ENCODE measurements at places on chromosomes 7 and 10.

GRCh38 chr10:121497513-121498470 lies 100.5 kb downstream of the FGFR2 start:
- DNase-seq, result no peak

GRCh38 chr10:19848226-19848985 lies 32.2 kb downstream of the PLXDC2 start:
- DNase-seq, result no peak

DNA sequence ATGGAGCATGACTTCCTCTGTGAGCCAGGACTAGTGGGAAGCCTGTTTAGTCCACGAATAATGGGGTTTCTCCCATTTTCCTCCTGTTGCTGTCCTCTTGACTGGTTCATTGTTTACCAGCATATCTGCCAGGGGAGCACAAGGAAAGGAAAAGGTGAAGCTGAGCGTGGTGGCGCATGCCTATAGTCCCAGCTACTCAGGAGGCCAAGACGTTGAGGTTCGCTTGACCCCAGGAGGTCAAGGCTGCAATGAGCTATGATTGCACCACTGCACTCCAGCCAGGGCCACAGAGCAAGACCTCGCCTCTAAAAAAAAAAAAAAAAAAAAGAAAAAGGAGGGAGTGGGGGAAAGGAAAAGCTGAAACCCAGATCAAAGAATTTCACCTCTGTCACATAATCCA lies 5.8 kb upstream of the IL2RA start:
- DNase-seq, result no peak

DNA sequence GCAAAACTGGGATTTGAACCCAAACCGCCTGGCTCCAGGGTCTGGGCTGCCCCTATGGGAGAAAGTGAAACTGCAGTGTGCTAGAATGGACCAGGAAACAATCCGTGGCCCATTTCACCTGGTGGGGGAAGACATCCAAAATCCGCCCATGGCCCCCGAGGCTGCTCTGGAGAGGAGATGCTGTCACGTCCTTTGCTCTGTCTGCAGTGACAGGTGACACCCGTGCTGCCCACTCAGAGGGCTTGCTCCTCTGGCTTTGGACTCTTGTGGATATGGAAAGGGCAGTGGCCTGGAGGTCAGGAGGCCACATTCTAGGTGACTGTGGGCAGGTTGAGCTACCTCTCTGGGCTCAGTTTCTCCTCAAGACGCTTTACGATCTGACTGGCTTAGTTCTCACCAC lies 151.2 kb upstream of the GPR26 start:
- DNase-seq, result no peak

GRCh38 chr7:101200862-101201599 lies at the start of gene MOGAT3:
Gene MOGAT3 (minus strand): TSS chr7:101201036. CDS start chr7:101200854, 182 bp downstream.
- no peak for DNase-seq

- no peak for DNase-seq
Observed at GRCh38 chr10:97538839-97539238, 33.7 kb upstream of the ANKRD2 start.

GRCh38 chr10:70560511-70560941 lies 42.0 kb downstream of the PRF1 start:
- no peak for DNase-seq

DNA sequence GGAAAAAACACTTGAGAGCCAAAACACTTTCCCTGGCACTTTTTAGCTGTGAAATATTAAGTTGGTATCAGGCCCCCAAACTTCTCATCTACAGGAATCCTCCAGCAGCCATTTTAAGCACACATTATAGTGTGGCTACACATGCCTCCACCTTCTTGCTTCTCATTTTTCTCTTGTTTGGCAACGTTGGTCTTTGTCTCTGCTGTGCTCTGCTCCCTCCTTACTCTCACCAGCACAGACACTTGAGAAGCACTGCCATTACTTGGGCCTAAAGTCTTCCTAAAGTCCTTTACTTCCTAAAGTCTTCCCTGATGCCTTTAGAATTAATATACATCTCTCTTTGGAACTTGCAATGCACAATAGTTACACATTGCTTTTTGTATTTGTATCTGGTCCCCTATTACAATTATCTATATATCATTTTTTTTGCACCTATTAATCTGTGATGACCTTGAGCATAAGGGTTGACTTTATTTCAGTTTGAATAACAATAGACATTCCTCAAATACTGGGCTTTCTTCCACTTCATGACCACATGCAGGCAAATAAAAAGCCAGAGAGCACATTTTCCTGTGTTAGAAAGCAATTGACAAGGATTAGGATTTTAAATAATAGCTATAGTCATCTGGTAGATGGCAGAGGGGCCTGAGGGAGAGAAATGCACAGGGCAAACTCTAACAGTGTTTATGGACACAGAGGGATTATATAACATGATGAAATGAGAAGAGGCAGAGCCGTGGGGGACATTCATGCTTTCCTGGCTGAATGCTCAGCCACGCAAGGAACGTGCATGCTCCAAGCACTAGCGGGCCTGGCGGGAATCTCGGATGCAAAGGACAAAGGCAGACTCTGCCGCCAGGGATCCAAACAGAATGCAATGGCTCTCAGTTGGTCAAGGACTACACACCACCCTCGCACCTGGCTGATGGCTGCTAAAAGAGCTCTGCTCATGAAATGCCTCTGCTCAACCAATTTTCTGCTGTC lies 99.3 kb downstream of the CDC14C start:
- DNase-seq, result no peak

- peak; percentile 31 for DNase-seq
Observed at GRCh38 chr7:97179454-97180104, 62.1 kb downstream of the SDHAF3 start.

DNA sequence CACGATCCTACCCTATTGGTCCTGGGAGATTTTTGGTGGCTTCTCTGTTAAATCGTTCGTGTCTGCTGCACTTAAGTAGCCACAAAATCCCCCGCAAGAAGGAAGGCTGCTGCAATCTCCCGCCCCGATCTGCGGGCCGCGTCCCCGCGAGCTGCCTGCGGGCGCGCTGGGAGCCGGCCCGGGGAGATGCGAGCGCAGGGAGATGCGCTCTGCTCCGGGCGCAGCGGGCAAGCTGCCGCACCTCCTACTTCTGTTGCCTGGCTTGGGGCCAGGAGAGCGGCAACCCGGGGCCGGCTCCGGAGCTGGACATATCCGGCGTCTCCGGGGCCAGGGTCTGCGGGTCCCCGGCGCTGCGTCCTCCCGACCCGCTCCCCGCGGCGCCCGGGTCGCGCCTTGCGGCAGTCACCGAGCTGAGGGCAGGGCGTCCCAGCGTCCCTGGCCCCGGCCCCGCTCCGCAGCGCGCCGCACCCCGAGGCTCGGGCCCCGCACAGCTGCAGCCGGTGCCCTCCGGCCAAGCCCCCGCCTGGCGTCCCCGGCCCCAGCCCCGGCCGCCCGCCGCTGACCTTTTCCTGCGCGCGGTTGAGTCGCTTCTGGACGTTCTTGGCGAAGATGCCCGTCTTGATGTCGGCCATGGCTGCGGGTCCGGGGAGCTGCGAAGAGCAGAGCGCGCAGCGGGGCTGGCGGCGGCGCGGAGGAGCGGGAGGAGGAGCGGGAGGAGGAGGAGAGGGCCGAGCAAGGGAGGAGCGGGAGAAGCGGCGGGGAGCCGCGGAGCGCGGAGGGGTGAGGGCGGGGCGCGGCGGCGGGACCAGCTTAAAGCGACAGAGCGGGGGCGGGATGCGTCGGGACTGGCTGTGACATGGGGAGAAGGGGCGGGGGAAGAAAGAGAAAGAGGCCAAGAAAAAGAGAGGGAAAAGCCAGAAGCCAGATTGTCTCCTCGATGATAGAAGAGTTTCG lies at the start of gene AMPH:
TSS of gene AMPH (minus strand) at position 654 of the 954 bp plus-strand sequence. CDS start at position 632, 22 bp downstream.
- no peak for DNase-seq

- no peak for DNase-seq
Observed at GRCh38 chr7:131816391-131817007, 260.1 kb upstream of the PODXL start.

- no peak for DNase-seq
Observed at GRCh38 chr10:71520042-71520441, 123.3 kb downstream of the CDH23 start.

DNA sequence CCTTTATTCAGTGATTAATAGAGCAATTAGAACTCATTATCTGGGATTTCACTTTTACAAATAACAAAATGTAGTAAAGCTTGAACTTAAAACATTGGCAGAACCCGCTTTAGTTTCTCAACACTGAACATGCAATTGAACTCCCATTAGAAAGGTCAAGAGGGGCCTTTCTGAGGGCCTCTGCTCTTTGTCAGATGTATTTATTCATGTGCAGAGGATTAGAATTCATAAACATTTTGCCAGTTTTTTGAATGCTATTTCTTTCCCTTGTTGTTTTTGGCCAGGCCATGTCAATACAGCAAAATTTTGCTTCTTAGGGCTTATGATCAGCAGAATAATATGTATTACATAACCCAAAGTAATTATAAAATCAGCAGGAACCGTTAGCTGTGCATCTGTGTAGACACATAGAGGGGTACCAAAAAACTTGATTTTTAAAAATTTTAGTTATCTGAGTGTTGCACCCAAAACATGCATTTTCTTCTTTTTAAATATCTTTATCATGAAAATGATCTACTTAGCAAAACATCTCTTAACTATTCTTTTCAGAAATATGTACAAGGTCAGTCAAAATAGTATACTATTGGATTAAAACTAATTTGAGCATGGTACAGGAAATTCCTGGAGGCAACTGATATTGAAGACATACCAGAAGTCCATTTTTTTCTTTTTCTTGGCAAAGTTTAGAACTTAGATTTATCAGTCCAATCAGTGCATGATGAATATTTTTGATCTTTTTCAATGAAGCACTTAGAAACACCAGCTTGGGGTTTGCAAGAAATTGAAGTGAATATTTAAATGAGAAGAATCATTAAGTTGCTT lies 177.5 kb downstream of the TWIST1 start:
- no peak for DNase-seq

DNA sequence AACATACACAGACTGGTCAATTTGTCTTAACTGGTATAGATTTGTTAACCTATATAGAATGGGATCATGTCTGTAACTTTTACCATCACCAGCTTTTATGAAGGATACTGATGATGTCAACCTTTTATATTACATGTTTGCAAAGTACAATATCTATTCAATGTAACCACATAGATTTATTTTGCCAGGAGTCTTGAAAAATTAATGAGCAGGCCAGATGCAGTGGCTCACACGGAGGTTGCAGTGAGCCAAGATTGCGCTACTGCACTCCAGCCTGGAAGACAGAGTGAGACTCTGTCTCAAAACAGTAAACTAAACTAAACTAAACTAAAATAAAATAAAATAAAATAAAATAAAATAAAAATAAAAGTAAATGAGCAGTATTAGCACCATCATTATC lies 30.0 kb upstream of the PARD3 start:
- no peak for DNase-seq

GRCh38 chr7:51031791-51032515 lies 249.3 kb upstream of the GRB10 start:
- DNase-seq, result no peak

GRCh38 chr7:41189866-41190265 lies 513.0 kb downstream of the INHBA start:
- no peak for DNase-seq

- no peak for DNase-seq
Observed at GRCh38 chr7:112145206-112145605, 61.0 kb downstream of the DOCK4 start.

DNA sequence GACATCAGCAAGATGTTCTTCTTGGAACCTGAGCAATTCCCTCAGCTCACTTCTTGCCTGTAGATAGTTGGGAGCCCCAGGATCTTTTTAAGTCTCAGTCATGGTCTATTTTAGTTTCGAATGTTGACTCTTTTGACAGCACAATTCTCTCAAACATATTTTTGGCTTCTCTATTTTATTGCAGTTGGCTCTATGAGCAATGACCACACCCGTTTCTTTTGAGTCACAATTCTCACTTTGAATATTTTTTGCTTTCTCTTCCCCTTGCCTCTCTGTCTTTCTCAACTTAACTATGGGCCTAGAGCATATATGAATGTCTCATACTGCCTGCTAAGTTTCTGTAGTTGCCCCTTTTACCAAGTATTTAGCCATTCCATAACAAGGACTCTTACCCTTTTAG lies 222.8 kb downstream of the PTN start:
- no peak for DNase-seq

DNA sequence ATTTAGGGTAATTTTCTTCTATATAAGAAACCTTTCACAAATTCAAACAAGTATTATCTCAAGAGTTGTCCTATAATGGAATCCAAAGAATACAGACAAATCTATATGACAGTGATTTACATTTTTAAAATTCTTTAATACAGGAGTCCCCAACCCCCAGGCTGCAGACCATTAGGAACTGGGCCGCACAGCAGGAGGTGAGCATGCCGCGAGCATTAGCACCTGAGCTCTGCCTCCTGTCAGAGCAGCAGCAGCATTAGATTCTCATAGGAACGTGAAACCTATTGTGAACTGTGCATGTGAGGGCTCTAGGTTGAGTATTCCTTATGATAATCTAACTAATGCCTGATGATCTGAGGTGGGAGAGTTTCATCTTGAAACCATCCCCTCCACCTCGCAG lies 37.7 kb downstream of the SNX13 start:
- DNase-seq, result no peak

DNA sequence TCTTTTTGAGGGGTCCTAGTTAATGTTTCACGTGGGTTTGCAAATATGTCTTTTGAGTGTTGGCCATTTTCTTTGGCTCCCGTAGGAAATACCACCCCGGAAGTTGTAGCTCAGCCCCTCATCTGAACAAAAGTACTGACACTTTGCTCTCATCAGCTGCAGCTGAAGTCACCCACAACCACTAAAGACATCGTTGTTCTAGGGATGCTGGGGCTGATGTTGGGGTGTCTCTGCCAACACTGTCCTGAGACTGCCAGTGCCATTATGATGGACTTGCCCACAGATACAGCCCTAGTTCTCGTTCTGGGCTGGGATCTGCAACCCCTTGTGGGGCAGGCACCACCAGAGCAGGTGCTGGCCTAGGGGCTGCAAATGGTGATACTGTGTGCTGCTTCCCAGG lies 82.6 kb upstream of the ARHGAP21 start:
- no peak for DNase-seq

DNA sequence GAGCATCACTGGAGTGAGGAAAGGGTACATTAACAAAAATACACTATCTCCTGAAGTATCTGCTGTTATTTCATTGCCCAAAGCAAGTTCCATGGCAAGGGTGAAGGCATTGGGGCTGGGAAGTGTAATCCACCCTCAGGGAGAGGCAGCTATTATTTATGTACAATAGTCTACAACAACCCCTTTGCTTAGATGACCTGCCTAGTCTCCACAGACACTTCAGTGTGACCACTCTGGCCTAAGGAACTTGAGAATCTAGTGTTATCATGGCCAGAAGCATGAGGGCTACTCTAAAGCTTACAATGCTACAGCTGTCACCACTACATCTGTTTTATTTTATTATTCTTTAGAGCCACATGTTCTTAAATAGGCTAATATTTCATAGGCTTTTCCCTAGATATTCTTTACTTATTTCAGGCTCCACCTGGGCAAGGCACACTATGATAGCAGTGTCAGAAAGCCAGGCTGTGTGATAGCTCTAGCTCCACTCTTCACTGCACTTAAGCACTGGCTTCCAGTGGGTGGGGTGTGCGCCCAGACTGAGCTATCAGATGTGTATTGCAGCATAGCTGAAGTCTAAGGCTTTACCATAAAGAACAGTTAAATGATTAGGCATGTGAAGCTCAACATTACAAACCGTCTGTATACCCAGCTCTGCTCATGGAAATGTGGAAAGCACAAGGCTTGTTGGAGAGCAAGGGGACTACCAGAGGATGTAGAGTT lies 117.0 kb upstream of the CCDC6 start:
- DNase-seq, result no peak

GRCh38 chr10:103919648-103920025 lies 1.7 kb upstream of the STN1 start:
- no peak for DNase-seq

- no peak for DNase-seq
Observed at GRCh38 chr7:68729371-68729770, 868.9 kb upstream of the AUTS2 start.

Measured in activated gamma-delta T cell treated with anti-CD3 and anti-CD28 coated beads, Interleukin-2, amount 50 U/mL, for 16 hours (primary cell).